M059J (cell line): ENCODE measurements at places on chromosomes 4 and X.

DNA sequence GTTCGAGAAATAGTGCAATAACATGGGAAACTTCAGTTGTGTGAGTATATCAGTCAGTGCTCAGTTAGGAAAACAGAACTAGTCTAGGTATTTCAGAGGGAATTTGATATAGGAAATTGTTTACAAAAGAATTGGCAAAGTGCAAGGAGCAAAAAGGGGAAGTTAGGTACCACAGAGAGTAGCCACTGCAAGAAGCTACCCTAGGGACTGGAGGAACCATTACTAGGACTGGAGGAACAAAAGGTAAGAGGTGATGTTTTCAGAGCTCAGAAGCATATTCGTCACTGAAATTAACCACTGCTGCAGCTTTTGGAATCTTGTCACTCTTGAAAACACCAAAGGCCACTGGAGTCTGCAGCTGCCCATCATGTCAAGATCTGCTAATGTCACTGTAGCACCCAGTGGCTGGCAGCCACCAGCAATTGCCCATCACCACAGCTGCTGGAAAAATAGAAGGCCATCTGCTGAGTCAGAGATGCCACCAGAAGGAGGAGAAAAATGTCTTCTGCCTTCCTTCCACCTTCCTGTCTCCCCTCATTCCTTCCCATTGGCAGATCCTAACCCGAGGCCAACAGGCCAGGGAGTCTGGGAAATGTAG, 160.6 kb upstream of the RPS6KA3 start:
- DNase-seq = peak; percentile 4

DNA sequence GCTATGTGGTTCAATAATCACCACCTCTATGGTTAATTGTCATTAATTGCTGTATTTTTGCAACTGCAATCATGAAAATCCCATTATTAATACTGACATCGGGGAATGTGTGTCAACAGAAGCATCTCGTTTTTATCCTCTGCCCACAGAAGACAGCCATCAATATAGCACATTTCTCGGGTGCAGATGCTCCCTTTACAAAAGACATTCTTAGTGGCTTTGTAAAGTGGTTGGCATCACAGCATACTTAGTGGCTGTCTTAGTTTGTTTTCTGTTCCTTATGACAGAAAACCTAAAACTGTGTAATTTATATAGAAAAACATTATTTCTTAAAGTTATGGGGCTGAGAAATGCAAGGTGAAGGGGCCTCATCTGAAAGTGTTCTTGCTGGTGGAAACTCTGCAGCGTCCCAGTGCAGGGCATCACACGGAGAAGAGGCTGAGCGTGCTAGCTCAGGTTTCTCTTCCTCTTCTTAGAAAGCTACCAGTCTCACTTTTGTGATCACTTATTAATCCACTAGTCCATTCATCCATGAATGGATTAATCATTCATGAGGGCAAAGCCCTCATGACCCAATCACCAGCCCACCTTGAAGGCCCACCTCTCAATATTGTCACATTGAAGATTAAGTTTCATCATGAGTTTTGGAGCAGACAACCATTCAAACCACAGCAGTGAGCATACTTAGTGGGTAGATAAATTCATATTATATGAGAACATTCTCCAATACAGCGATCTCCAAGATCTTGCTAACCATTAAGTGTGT, 1067.7 kb upstream of the PABPC4L start:
- no peak for DNase-seq

DNA sequence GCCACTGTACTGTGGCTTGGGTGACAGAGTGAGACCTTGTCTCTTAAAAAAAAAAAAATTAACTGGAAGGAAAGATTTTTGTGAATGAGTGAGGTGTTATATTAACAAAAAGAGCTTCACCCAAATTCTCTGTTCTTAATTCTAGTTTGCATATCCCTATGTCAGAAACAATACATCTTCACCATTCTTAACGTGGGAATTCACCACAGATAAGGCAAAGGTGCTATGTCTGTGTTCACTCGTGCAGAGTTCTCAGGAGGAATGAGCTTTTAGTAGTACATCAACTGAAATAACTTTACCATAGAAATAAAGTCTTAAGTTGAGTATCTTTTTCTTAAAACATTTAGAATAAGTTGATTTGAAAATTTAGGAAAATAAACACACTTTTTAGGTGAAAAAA, 135.1 kb downstream of the RAPGEF2 start:
- DNase-seq = no peak

DNA sequence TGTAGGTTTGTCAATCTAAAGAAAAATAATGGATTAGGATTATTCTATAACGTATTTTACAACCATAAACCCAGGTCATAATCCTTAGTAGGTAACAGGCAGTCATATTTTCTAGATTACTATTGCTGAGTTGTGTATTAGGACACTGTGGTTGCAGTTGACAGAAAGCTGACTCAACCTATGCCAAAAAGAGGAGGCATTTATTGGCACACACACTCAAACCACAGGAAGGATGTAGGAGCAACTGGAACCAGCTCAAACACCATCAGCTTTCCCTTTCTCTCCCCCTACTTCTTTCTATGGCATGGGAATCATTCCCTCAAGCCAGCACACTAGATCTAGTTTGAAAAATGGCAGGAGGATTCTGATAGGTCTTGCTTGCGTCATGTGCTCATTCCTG, 136.4 kb upstream of the FAM9C start:
- peak; percentile 92 for DNase-seq

DNA sequence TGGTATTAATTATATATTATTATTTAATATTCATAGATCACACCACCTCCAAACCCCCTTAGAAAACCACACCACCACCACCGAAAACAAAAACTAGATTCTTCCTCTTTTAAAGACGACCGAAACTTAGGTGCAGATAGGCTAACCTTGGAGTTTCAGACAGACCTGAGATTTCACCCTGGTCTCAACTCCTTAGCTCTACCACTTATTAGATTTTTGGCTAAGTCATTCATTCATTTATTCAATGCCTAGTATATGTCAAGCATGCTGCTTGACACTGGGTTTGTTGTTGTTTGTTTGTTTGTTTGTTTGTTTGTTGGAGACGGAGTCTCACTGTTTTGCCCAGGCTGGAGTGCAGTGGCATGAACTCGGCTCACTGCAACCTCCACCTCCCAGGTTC, 9.5 kb upstream of the BMP2K start:
- DNase-seq = no peak

- no peak for DNase-seq
Observed at GRCh38 chr4:185504098-185505047, 30.9 kb downstream of the PDLIM3 start.

DNA sequence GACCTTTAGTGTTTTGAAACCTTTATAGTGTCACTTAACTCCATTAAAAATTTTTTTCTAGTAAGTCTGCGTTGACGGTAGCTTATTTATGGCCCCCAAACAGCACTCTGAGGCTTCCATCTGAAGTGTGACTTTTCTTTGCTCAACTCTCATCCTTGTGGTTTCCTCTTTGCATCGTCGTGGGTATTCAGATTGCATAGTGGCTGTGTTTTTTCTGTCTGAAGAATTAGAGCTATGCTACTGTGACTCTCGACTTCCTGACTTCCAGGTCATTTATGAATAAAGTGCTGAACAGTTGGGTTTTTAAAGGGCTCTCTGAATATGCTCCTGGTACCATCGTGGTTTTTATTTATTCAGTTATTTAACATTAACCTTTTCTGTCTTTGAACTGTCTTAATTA, 44.9 kb downstream of the JADE1 start:
- no peak for DNase-seq

- no peak for DNase-seq
Observed at GRCh38 chr4:109215506-109215905, 87.0 kb downstream of the COL25A1 start.

- DNase-seq = no peak
Observed at GRCh38 chrX:24777660-24778059, 83.9 kb downstream of the POLA1 start.

DNA sequence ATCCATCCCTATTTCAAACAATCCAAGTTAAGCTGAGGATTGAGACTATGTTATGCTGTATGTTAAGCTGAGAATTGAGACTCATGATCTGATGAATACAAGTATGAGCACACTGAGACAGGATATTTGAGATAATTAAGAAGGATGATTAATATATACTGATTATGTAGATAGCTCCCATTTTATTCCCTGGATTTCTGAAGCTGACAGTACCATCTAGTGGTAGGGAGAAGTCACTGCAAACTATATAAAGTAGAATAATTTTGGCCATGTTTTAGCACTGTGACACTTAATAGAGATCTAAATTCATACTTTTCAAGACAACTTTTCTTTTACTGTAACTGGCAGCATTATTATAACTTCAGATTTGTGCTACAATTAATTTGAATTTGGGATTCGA, 63.8 kb upstream of the HPRT1 start:
- DNase-seq = peak; percentile 32

GRCh38 chr4:20878806-20879205, 178.5 kb downstream of the PACRGL start:
- DNase-seq = no peak

- DNase-seq = peak; percentile 67
Observed at GRCh38 chr4:15344041-15344440, 83.8 kb upstream of the C1QTNF7 start.

GRCh38 chrX:49932791-49933190, 10.4 kb downstream of the CLCN5 start:
- no peak for DNase-seq

DNA sequence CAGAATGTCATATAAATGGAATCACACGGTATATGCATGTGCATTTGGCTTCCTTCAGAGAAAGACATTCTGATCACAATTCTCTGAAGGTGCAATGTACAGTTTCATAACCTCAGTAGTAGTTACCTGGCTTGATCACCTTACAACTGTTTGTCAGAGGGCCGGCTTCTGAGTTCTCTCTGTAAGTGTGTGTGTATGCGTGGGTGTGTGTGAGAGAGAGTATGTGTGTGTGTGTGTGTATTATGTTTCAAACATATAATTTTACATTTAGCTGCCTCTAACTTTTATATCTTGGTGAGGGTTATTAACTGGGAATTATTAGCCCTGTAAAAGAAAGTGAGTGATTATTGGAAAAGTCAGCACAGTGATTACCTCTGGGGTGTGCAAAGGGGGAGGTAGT, 8.0 kb upstream of the LOC101059915 start:
- DNase-seq = no peak

DNA sequence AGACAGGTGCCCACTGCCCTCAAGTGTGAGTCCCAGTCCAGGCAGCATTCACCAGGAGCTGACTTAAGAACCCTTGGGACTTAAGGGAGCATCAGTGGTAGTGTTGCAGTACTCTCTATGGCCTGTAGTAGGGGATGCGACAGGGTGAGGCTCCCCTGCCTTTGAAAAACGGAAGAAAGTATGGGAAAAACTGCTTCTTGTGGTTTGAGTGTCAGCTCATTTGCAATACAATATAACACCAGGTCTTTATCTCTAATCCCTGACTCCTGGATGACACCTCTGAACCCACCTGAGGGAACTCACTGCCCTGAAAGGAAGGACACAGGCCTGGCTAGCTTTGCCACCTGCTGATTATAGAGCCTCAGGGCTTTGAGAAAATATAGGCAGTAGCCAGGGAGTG, 176.0 kb downstream of the SMARCA1 start:
- no peak for DNase-seq

GRCh38 chr4:1746265-1746691, 25.0 kb downstream of the TACC3 start:
- DNase-seq = peak; percentile 46

GRCh38 chr4:173777421-173777820, 247.4 kb upstream of the HAND2 start:
- no peak for DNase-seq

DNA sequence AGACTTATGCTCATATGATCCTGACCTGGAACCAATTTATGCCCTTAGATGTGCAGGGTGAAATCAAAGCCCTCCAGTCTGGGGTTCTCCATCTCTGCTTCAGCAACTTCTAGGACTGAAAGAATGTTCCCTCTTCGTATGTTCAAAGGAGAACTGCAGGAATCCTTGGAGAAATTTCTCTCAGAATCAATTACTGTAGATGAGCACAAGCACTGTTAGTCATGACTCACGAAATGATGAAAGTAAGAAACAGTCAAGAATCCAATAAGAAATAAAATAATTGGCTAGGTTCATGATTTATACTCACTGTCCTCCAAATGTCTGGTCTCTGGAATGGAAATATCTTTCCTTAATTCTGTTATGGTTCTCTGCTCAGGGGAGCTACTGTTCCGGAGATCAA, 348.2 kb downstream of the PDGFC start:
- no peak for DNase-seq

- DNase-seq = no peak
Observed at GRCh38 chrX:131397891-131398290, 108.8 kb upstream of the IGSF1 start.

DNA sequence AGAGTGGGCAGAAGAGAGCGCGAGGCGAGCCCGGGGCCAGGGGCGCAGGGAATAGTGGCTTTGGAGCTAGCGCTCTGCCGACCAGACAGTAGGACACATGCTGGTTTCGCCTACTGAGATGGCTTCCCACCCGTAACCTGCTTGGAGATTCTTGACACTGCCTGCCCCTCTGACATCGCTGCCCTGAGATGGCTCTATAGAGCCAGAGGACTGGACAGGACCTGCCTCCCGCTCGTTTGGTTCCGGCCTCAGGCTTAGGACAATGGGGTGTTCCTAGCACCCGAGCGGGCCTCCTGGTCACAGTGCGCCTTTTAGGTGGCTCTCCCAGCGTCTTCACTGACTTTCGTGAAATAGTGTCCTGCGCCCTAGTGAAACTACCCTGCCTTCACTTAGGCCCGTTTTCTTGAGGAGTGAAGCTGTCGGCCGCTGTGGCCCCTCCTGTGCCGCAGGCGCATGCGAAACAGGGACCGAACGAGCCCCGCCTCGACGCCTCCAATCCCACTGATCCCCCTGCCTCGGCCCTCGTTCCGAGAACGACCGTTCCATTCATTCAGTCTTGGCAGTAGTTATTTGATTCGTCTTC, 608 bp downstream of the TAF1 start:
- DNase-seq = peak; percentile 38

- no peak for DNase-seq
Observed at GRCh38 chr4:57614257-57614932, 504.2 kb upstream of the IGFBP7 start.

DNA sequence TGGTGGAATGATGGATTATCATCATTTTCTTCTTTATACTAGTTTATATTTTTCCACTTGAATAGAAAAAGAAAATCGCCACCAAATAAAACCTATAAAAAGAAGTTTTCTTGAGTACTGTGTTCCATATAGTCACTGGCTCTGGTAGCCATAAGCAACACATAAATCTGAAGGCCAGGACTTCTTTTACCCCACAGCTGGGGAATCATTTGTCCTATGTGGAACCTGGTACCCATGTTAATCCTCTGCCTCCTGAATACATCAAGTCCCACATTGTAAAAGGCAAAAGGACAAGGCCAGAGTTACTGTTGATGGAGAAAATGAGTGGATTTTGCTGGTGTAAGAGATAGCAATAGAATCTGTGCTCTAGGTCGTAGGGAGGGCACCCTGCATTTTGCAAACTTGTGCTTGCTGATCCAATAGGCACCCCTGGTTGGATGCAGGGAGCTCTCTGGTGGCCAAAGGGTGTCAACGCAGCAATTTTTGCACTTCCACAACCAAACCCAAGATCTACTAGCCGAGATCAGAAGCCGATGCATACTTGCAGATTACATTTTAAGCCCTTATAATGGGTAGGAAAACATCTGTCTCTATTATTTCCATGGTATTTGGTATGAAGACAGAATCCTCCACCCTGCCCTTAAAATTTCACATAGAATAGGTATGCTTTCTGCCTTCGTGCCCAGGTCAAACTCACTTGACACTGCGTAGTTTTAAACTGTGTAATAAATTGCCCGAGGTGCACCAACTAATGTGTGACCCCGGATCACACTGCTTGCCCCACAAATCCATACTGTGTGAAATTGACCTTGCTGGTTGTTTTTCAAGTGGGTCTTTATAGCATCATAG, 146.2 kb upstream of the SCML1 start:
- DNase-seq = peak; percentile 82
